ENCODE measurements at places on chromosomes 12 and 14. TPM values are rescaled to one million over a fixed set of nuclear protein-coding genes. Genes with fewer than 3 reads are reported as not detected.

RBMS2 gene
- total RNA-seq, result 9.5 TPM

CCDC175 gene
- total RNA-seq, result 0.09 TPM

GALNT16 gene
- total RNA-seq, result 2.3 TPM

SRSF5 gene
- total RNA-seq, result 389 TPM

DTX1 gene
- 3.0 TPM for total RNA-seq

CCDC38 gene
- total RNA-seq, result not detected

SSTR1 gene
- 0.90 TPM for total RNA-seq

KRT75 gene
- not detected for total RNA-seq

SCN8A gene
- 15.2 TPM for total RNA-seq

WNT1 gene
- total RNA-seq, result not detected

MARS1 gene
- total RNA-seq, result 368 TPM

CLBA1 gene
- total RNA-seq, result 2.4 TPM

TNS2 gene
- total RNA-seq, result 4.5 TPM

FOXG1 gene
- total RNA-seq, result 0.07 TPM

FAM90A1 gene
- total RNA-seq, result 0.09 TPM

C1R gene
- total RNA-seq, result 11.4 TPM

BCL2L14 gene
- total RNA-seq, result 0.28 TPM

MVK gene
- 17.4 TPM for total RNA-seq

SMCO2 gene
- 0.20 TPM for total RNA-seq

MYF6 gene
- not detected for total RNA-seq

SLC8A3 gene
- total RNA-seq, result 0.07 TPM

ASCL1 gene
- 0.20 TPM for total RNA-seq

LRRIQ1 gene
- 0.39 TPM for total RNA-seq

SPTSSA gene
- total RNA-seq, result 23.3 TPM

KRT1 gene
- total RNA-seq, result not detected

ZC2HC1C gene
- total RNA-seq, result 1.4 TPM

PGF gene
- 2.3 TPM for total RNA-seq

STX2 gene
- 19.4 TPM for total RNA-seq

HCAR3 gene
- total RNA-seq, result not detected

CLEC1A gene
- total RNA-seq, result not detected

NID2 gene
- total RNA-seq, result 6.6 TPM

MMP14 gene
- total RNA-seq, result 56.5 TPM

HHIPL1 gene
- total RNA-seq, result 2.6 TPM

ZNF219 gene
- total RNA-seq, result 84.5 TPM

CSRP2 gene
- total RNA-seq, result 158 TPM

OR6J1 gene
- total RNA-seq, result not detected

PMCH gene
- total RNA-seq, result not detected

CARMIL3 gene
- total RNA-seq, result 5.8 TPM

ST8SIA1 gene
- not detected for total RNA-seq

MYL2 gene
- not detected for total RNA-seq

EXOC3L4 gene
- total RNA-seq, result 0.42 TPM

ART4 gene
- not detected for total RNA-seq

INSM2 gene
- not detected for total RNA-seq

CYP46A1 gene
- total RNA-seq, result 0.59 TPM

ZNF605 gene
- 17.3 TPM for total RNA-seq

TCP11L2 gene
- total RNA-seq, result 6.1 TPM

TBK1 gene
- total RNA-seq, result 21.4 TPM

BRF1 gene
- total RNA-seq, result 27.0 TPM

FOS gene
- total RNA-seq, result 33.9 TPM

AMDHD1 gene
- total RNA-seq, result 0.42 TPM

KLHL33 gene
- total RNA-seq, result 0.04 TPM

TOX4 gene
- 64.7 TPM for total RNA-seq

CLEC7A gene
- not detected for total RNA-seq

FBRSL1 gene
- 90.8 TPM for total RNA-seq

ZBTB42 gene
- total RNA-seq, result 6.1 TPM
